ENCODE measurements at places on chromosomes 2 and 18.
A peak's percentile ranks its signal among the peaks of the same experiment; 100 is the strongest.

- DNase-seq = no peak
Observed at GRCh38 chr2:69139778-69140670, 127.0 kb downstream of the ANTXR1 start.

- no peak for DNase-seq
Observed at GRCh38 chr2:6924101-6924923, 7.1 kb downstream of the RNF144A start.

GRCh38 chr2:157172866-157173578 is 84.5 kb upstream of the GALNT5 start:
- DNase-seq = no peak

- DNase-seq = peak; percentile 21
Observed at GRCh38 chr2:232761301-232761907, 15.0 kb downstream of the KCNJ13 start.

DNA sequence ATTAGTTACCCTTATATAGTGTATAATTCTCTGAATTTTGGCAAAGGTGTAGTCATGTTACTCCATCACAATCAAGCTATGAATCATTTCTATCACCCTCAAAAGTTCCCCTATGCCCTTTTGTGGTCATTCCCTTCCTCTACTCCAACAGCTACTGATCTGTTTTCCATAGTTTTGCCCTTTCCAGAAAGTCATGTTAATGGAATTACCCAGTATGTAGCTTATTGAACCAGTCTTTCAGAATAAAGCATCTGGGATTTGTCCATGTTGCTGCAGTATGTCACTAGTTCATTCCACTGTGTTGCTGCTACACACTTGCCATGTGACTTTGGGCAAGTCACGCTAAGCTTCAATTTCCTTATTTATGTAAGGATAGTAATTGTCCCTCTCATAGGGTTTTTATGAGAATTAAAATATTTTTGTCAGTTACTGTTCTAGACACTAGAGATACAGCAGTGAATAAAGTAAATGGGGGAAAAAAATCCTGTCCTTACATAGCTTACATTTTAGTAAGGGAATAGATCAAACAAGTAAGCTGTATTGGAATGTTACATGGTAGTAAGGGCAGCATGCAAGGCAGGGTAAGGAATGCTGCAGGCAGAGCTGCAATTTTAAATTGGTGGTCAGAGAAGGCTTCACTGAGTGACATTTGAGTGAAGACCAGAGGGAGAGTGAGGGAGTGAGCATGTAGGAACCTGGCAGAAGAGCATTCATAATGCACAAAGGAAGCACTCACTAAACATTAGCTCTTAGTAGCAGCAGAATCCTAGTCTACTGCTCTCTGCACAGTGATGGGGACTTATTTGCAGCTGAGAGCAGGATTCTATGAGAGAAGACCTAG is 80.3 kb upstream of the TSPYL6 start:
- no peak for DNase-seq

GRCh38 chr2:196719110-196719872 is 79.8 kb downstream of the CCDC150 start:
- peak; percentile 33 for DNase-seq

DNA sequence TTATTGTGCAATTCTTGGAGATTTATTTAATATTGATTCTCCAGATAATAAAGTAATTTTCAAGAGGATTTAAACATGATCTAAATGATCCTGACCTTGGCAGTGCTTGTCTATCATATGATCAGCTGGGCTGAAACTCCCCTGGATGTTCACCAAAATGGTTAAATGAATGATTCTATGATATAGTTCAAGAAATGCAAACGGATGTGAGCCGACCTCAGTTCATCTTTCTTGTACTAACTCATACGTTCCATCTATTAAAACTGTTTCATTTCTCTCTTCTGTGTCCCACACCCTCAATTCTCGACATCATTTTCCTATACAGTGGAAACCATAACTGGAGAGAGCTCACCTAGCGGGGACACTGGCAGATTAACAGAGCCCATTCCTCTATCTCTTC is 281.7 kb upstream of the CCDC68 start:
- DNase-seq = no peak

GRCh38 chr2:658426-658825 is 18.8 kb downstream of the TMEM18 start:
- DNase-seq = no peak

GRCh38 chr2:36455788-36456187 is 100.2 kb downstream of the CRIM1 start:
- no peak for DNase-seq

- no peak for DNase-seq
Observed at GRCh38 chr2:29963972-29964570, 42.7 kb upstream of the ALK start.

DNA sequence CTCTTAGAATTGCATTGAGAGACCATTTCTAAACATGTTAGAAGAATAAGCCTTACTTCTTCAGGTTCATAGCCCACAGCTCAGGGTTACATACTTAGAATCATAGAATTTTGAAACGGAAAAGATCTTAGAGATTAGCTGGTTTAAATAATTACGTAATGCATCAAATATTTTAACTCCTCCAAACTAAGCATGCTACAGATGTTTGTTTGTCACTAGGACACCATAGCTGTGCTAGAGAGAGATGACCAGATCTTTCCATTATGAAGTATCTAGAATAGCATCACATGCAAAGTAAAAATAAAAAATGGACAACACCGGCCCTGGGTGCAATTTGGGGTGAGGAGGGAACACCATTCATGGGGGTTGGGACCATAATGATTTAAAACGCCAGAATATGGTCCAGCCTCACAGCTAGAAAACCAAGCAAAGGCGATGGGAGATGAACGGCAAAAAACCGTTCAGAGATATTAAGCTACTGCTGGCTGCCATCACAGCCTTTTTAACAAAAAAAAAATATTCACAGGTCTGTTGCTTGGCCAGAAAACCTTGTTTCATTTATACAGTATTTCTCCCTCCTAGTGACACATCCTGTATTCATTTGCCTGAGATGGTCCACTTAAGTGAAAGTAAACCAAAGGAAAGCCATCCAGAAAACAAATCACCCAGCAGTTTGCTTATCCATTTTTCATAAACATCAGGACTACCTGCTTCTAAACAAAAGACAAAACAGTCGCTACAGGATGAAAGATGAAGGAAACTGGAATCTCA is 94.2 kb downstream of the EPHA4 start:
- no peak for DNase-seq

DNA sequence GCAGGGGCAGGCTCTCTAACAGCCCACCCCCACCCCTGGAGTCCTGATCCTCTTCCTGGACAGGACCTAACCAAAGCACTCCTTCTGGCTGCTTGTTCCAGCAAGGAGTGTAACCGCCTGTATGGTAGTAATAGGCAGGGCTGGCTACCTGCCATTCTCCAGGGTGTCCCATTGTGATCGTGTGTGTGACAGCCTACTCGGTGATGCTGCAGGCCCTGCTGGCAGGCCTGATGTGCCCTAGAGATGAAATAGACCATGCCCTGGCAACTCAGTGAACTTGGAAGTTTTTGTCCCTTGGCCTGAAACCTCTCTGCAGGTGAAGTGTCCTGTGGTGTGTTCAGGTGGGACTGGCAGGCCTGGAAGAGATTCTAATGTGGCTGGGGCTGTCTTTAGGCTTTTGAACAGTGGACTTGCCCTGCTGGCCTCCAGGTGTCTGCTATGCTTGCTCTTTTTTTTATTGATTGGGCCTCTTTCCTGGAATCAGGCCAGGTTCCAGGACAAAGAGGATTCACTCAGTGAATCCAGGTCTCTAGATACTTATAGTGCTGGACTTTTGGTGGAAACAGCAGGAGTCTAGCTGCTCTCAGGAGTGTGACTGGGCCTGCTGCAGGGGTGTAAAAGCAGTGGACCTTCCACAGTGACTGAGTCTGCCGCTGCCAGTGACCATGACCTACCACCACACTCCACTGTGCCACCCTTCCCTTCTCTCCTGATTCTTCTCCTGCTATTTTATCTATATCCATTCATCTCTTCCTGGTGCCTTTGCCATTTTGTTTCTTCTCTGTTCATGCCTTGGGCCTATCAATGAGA is 132.1 kb downstream of the CTIF start:
- no peak for DNase-seq

DNA sequence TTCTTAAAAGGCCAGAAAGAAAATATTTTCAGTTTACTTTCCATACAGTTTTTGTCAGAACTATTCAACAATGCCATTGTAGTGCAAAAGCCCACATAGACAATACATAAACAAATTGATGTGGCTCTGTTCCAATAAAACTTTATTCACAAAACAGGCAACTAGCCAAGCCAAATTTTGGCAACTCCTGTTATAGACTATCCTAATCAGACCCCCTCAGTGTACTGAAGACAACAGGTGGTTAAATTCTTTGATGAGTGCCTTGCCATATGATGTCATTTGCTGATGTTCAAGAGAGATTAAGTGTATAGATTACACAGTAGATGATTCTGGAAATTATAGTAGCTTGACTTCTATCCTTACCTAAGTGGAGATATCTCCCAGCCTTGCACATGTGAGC is 83.4 kb downstream of the FANCL start:
- no peak for DNase-seq

GRCh38 chr2:140242889-140243288 is 1462.7 kb upstream of the NXPH2 start:
- DNase-seq = no peak

DNA sequence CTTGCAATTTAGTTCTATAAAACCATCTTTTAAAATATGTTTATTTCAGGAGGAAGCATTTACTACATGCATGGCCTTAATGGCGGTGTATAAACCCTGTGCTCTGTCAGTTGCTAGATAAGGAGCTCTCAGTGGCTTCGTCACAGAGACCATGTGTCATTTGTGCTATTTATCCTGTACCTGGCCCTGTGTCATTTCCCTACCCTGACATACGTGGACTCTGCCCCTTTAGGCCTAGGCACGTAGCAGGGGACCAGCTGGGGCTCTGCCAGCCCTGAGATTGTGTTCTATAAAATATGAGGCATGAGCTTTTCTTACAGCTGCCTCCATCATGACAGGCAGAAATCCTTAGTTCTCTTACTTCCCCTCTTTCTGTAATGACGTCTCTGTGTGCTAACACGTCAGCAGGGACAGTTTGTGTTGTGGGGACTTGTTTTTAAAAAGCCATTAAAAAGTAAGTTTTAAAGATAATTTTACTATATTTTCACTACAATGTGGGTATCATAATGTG is 88.0 kb downstream of the ITGB1BP1 start:
- no peak for DNase-seq

GRCh38 chr2:36812196-36812595 is 115.7 kb downstream of the VIT start:
- DNase-seq = no peak

- DNase-seq = no peak
Observed at GRCh38 chr2:67899187-67899586, 163.6 kb downstream of the C1D start.
